Inflammatory macrophage (primary cell): ENCODE measurements at places on chromosomes 12 and 14.

DNA sequence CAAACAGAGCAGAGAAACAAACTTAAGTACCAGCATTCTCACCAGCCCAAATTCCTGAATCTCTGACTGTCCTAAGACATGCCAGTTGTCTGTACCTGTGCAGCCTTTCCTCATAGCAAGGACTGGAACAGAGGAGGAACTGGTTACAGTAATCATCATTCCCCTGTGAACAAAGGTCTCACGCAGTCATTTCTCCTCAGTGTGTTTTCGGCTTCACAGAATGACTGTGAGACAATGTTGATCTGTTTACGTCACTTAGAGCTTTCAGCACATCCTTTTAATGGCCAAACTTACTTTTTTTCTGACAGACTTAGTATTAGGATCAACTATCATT lies 169.0 kb downstream of the FBXL14 start:
- DNase-seq, result no peak

GRCh38 chr12:68259318-68259940 lies 6.0 kb upstream of the IL22 start:
- DNase-seq, result no peak

DNA sequence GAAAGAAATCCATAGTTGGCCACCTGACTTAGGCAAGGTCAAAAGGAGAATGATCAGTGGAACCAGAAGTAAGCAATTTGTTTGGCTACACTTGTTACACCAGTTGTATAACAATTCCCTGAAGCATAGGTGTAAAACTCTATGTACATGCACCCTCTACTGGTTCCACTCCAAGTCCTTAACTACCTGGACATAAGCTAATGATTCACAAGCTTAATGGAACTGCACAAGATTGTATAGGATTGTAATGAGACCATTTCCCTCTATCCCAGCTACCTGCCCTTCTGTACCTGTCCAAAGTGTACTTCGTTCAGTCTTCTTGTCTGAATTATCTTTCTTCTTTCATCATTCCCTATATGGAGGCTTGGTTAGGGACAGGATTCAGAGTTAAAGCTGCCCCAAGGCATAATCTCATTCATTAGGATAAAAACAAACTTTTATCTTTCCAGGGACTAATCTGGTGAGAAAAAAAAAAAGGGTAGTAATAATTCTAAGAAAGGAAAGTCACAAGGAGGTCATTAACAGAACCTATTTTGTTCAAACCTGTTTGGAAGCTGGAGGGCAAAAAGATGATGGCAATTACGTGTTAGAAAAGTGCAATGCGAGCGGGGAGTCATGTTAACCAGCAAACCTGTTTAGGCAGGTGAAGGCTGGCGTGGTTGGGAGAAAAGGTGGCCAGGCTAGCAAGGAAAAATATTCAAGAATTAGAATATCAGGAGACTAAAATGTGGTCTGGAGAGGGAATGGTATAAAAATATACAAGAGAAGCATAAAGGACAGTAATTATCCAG lies 2.8 kb upstream of the TMEM52B start:
- DNase-seq, result no peak

GRCh38 chr14:77864085-77864484 lies 64.2 kb downstream of the ADCK1 start:
- DNase-seq, result peak; percentile 3

- DNase-seq, result no peak
Measured at GRCh38 chr12:115349711-115350110, 665.7 kb upstream of the TBX3 start.

DNA sequence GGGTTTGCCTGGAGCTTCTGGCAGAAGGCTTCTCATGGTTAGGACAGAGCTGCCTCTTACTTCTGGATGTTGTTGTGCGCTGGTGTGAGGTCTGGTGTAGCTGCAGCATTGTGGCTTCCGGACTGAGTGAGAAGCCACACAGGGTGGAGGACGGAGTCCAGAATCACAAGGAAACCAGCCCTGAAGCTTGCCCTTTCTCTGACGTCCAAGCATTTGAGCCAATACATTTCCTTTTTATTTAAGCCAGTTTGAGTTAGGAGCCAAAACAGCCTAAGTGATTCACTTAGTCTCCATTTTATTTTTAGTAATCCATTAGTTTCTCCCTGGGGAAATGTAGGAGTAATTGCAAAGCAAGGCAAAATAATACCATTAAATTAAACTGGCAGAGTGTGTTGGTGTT lies 402.4 kb upstream of the RGS6 start:
- DNase-seq, result no peak

DNA sequence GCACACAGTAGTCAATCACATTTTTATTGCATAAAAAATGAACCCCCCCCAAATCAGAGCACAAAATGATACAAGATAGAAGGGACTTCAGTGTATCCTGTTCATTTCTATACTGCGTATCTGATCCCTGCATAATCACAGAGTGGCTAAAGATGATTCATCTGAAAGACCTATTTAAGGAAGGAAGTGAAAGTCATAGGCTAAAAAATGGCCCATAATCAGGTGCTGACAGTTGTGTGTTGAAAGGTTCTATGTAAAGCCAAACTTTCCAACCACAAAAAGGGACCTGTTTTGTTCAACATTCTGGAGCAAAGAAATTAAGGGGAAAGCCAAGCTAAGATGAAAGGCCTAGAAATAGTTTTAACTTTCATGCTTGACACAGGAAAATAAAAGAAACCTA lies 147.8 kb upstream of the ATP2B1 start:
- peak; percentile 86 for DNase-seq

DNA sequence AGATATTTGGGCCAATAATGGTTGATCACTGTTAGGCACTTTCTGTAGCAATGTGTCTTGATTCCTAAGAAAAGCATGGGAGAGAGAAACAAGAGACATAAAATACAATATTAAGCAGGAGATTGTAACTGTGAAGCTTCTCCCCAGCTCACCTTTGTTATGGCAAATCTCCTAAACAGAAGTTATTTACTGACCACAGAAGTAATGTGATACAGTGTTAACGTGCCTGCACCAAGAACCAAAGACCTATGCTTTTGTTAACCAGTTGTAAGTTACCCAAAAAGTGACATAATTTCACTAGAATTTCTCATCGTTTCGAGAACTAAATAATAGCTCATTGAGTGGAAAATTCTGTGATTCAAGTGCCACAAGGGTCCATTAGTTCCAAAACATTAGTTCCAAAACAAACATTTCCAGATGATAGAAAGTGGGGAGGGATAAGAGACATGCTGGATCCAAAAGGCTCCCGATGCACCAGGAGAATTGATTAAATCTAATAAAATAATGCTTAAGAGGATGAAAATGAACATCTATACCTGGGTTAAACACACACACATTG lies 14.3 kb downstream of the RERG start:
- no peak for DNase-seq

DNA sequence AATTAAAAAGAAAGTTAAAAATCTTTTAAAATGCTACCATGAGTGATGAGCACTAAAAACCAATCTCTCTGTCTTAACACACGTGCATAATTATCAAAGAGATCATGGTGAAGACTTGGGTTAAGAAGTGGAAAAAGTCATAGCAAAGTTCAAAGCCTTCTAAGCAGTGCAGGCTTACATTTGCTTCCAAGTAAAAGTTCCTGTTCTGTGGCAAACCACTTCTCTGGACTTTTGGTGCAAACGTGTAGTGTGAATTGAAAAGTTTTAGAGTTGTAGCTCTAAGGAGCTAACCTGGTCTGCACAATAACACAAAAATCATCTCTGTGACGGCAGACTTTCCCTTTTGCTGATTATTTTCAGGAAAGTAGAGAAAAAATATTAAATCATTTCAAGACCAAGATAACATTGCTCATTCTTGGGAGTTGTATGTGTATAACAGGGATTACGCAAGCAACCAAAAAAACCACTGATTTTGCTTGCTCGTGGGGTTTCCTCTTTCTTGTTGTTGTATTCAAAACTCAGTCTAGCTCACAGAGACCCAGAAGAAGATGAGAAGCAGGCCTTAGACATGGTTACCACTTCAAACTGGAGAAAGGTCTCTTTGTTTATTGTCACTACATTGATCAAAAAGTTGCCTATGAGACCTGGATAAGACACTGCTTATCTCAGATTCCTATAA lies 2.3 kb upstream of the GLIPR1 start:
- peak; percentile 86 for DNase-seq

GRCh38 chr12:26828280-26829073 lies 4.5 kb downstream of the ITPR2 start:
- DNase-seq, result no peak

- no peak for DNase-seq
Measured at GRCh38 chr12:68800294-68800693, 7.7 kb upstream of the MDM2 start.
